ENCODE measurements at places on chromosomes 2 and 18.

DNA sequence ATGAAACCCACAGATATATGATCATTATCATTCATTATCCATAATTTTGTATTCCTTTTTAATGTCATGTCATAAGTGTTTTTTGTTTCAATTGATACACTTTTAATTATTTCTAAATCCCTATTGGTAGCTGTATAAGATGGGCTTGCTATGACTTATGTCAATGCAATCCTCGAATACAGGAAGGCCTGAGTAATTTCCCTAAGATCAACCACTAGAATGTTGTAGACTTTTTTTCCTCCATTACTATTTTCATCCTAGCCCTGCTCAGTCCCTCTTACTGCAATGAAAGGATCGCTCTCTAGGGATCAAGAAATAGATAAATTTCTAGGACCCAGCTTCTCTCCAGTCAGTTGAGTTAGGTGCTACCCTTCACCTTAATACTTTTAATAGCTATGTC, 186.3 kb downstream of the KCNE4 start:
- no peak for DNase-seq

DNA sequence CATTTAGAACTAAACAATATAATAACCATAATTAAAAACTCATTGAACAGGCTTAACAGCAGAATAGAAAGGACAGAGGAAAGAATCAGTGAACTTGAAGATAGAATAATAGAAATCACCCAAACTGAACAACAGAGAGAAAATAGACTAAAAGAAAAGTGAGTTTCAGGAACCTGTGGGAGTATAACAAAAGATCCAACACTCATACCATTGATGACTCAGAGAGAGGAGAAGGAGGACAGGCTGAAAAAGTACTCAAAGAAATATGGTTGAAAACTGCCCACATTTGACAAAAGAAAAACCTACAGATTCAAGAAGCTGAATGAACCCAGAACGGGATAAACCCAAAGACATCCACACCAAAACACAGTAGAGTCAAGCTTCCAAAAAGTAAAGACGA, 54.2 kb upstream of the FMNL2 start:
- no peak for DNase-seq

- DNase-seq: no peak
Observed at GRCh38 chr2:230425377-230425776, 9.4 kb downstream of the SP100 start.

DNA sequence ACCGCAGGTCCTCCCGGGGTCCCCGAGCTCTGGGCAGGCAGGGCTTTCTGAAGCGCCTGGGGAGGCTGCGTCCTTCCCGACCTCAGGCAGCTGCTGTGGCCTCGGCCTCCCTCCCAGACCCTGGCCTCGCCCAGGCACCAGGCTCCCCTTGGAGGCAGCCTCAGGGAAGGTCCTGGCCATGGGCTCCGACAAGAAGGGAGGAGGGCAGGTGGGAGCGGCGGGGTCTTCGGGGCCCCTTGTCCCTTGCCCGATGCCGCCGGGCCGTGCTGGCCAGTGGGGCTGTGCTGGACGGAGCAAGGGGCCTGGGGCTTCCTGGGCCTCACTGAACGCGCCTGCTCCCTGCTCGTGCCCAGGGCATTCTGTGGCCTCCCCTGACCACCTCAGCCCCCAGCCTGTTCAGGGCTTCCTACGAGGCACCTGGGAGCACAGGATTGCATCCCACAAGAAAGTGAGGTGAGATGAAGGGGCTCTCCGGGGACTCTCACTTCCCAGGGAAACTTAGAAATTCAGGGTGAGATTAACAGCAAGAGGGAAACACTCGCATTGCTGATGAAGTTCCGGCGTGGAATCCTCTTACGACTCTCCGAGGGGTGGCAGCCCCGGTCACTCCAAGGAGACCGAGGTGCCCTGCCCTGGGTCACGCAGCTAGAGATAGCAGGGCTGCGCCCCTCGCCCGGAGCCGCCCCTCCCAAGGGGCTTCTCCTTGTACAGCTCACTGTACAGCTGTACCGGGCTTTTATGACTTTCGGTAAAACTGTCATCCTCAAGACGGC, 778 bp downstream of the MFSD2B start:
- no peak for DNase-seq

DNA sequence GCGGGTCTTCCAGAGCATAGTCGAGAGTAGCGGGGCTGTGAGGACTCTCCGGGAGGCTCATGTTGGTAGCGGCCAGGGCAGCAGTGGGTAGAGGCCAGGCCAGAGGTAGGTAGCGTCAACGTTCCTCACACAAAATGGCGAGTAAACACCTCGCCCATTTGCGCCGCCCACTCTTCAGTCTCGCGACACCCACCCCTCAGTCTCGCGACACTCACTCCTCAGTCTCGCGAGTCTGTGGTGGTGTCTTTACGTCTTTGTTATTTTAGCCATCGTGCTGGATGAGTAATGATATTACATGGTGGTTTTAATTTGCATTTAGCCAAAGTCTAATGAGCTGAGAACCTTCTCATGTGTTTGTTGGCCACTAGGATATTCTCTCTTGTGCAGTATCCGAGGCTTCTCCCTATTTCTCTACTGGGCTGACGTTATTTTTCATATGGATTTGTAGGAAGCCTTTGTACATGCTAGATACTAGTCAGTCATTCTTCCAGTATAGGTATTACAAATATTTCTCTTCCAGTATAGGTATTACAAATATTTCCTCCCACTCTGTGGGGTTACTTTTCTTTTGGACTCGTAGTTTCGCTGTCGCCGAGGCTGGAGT, at the start of gene TSPYL6:
Gene TSPYL6 (minus strand): TSS at position 139 of the 604 bp plus-strand sequence. CDS start 78 bp downstream, at position 61.
- no peak for DNase-seq

- DNase-seq: no peak
Observed at GRCh38 chr2:187869195-187869594, 315.0 kb upstream of the TFPI start.

DNA sequence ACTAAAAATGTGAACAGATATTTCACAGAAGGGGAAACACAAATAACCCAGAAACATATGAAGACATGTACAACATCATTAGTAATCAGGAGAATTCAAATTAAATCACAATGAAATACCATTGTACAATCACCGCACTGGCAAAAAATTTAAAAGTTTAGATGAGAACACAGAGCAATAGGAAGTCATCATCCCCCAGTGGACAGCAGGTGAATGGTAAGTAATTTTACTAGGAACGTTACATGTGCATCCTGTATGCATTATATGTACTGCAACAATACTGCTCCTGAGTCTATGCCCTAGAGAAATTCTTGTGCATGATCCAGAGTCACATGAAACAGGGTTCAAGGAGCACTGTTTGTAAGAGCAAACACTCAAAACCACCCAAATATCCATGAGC, 713.8 kb downstream of the NRXN1 start:
- no peak for DNase-seq

GRCh38 chr18:77108001-77108692, 24.4 kb downstream of the MBP start:
- DNase-seq: no peak

DNA sequence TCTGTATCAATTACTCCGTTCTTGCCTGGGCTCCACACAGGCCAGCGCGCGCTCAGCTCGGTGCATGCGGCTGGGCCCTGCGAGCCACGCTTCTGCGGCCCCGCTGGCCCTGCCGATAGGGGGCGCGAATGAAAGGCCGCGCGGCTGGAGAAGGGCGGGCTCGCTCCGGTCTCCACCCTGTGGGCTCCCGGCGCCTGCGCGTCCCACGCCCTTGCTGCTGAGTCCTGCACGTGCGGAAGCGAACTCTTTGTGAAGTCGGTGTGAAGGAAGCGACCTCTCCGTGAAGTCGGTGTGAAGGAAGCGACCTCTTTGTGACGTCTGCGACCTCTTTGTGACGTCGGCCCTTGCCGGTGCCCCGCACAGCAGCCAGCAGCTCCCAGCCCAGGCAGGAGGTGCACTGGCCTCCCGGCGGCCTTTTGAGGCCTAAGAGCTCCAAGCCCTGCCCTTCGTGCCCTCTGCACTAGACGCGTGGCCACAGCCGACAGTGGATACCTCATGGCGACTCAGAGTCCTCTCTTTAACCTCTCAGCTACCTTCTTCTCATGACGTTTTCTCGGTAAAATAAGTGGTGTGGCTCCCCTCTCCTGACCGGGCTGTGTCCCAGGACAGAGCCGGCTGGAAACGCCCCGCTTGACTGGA, 391.9 kb upstream of the RAB6C start:
- DNase-seq: no peak

- DNase-seq: no peak
Observed at GRCh38 chr2:159071190-159071915, 102.9 kb downstream of the TANC1 start.

GRCh38 chr2:221350616-221351015, 221.5 kb downstream of the EPHA4 start:
- no peak for DNase-seq

GRCh38 chr18:46250084-46250811, 146.1 kb downstream of the HAUS1 start:
- peak; percentile 89 for DNase-seq

DNA sequence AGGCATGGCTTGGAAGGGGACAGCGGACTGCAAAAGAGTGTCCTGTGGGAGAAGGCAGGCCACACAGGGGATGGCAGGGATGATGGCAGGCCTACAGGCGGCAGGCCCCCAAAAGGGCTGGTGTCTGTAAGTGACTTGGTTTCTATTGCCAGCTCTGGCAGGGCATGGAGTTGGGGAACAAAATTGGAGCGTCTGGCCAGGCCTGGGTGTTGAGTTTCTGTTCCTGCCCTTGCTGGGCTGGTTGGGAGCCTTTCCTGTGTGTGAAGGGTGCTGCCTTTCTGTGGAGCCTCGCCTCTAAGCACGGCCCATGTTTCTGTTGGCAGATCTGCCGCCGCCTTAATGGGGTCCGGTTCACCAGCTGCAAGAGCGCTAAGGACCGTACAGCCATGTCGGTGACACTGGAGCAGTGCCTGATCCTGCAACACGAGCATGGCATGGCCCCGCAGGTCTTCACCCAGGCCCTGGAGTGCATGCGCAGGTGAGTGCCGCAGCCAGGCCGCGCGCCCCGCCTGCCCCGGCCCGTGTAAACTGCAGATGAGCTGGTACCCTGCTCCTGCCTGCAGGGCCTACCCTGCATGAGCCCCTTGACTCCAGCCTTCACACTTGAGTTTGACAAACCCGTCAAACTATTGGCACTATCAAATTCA, 31.5 kb downstream of the COA5 start:
- DNase-seq: no peak

DNA sequence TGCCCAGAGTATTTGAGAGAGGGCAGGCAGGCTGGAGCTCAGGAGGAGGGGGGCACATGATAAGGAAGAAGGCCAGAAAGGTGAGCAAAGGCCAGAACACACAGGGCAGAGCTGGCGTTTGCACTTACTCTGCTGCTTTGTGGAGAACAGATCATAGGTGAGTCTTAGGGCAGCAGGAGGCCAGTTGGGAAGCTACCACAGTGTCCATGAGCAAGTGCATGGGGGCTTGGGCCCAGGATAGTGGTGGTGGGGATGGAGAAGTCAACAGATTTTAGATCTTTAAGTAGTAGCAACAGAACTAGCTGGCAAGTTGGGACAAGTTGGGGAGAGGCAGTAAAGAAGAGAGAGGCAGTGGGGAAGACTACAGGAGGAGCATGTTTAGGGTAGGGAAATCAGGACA, 168.0 kb downstream of the ANTXR1 start:
- no peak for DNase-seq

GRCh38 chr2:218329826-218330593, 26.6 kb upstream of the CATIP start:
- no peak for DNase-seq

- no peak for DNase-seq
Observed at GRCh38 chr18:3048121-3048520, 35.2 kb upstream of the LPIN2 start.

DNA sequence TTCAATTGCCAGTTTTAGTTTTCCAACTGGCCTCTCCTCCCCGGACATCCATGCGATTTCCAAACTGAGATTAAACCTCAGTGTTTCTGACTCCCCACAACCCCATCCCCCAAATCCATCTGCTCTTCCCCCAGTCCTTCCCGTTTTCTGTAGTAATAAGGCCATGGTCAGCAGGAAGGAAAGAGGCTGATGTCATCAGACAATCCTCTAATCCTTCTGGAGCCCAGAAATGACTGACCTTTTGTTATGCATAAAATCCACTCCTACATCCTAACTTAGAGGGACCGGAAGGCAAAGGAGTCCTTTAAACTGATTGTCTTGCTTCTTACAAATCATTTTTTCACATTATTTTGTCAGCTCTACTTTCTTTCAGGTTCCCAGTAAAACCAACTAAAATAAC, 155.8 kb downstream of the INO80D start:
- DNase-seq: no peak

GRCh38 chr2:1798785-1799144, 54.5 kb upstream of the PXDN start:
- no peak for DNase-seq

DNA sequence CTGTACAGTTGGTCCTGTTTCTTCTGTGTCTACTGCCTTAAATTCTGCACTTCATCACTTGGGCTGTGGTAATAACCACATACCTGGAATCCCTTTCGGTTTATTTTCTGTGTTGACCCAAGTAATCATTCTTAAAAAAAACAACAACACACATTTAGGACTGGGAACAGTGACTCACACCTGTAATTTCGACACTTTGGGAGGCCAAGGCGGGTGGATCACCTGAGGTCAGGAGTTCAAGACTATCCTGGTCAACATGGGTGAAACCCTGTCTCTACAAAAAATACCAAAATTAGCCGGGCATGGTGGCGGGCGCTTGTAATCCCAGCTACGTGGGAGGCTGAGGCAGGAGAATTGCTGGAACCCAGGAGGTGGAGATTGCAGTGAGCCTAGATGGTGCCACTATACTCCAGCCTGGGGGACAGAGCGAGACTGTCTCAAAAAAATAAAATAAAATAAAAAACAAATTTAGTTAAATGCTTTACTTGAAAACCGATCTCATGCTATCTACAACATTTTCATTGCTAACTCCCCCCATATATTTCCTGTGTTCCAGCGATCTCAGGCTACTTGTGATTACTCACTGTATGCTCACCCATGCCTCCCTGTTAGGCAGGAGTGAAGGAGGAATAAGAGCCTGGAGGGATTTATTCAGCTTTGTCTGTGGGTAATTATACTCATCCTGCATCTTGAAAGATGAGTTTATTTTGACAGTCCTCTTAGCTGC, 18.2 kb downstream of the ACSL3 start:
- no peak for DNase-seq

GRCh38 chr2:162538967-162539366, 195.0 kb downstream of the GCA start:
- no peak for DNase-seq

DNA sequence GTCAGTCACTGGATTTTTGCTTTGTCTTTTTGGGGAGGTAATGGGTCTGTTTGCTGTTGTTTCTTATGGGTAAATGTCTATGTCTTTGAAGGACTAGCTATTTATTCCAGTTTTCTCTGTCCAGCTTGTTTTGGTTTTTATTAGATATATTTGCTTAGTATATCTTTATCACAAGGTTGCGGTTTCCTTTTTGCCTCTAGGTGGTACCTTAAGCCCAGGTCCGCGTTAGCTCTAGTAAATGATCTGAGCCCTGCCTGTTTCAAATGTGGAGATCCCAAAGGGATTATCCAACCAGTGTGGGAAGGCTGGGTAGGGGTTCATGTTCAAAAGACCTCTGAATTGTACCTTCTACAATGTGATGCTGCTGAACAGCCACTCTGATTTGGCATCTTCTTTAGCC, 114.5 kb downstream of the MYO3B start:
- no peak for DNase-seq

GRCh38 chr2:239092571-239093294, 244.8 kb downstream of the TWIST2 start:
- DNase-seq: no peak

- DNase-seq: no peak
Observed at GRCh38 chr2:181143790-181144300, 163.4 kb downstream of the UBE2E3 start.
